Stimulated activated naive CD4-positive, alpha-beta T cell treated with Interleukin-2 at 50 U/mL for 16 hours (primary cell): ENCODE measurements at places on chromosomes 13 and 19.

- no peak for DNase-seq
Observed at GRCh38 chr19:55681131-55682092, 6.4 kb downstream of the EPN1 start.

DNA sequence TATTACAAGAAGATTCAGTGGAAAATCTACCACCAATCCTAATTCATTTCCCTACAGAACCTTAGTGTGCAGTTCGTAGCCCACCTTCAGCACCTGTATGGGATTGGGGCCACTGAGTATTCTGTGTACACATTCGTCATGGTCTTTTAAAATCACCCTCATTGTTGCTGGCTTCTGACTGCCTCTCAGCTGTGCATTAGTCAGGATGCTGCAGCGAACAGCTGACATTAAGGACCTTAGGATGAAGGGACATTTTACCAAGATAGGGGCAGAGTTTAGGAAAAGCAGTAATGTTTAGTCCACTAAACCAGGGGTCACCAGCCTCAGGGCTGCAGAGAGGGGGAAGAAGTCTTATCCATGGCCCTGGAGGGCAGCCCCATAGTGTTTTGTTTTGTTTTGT, 176.5 kb downstream of the COL4A1 start:
- DNase-seq = no peak

DNA sequence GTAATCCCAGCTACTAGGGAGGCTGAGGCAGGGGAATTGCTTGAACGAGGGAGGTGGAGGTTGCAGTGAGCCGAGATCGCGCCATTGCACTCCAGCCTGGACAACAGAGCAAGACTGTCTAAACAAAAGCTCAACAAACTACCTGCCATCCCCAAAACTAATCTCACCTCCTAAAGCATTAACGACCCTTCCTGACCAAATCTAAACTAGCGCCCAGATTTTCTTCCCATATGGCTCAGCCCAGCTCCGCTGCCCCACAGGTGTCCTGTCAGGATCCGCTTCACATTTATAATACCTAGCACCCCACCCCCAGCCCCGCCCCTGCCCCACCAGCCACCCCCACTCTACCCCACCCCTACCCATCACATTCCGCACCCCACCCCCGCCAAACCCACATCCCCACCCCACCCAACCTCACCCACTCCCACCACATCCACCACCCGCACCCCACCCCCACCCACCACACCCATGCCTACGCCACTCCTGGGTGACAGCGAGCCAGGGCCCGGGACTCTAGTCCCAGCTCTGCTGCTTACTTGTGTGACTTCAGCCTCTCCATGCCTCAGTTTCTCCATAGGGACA, 599 bp downstream of the C19orf12 start:
- DNase-seq = peak; percentile 59

DNA sequence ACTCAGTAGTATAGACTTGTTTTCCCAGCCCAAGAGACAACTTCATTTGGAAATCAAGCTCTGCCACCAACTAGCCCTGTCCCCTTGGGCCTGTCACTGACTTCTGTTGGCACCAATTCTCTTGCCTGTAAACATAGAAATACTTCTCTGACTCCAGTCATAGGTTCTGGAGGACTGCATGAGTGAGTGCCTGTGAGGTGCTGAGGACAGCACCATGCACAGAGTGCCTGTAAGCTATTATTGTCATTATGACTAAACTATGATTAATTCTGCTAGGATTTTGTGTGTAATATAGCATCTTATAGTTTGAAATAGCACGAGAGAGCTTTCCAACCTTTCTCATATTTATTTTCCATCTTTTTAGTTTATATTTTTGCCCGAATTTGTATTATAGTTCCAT, 247.9 kb downstream of the MYO16 start:
- no peak for DNase-seq

GRCh38 chr19:39474139-39474620, 6.5 kb upstream of the TIMM50 start:
- DNase-seq = peak; percentile 72

DNA sequence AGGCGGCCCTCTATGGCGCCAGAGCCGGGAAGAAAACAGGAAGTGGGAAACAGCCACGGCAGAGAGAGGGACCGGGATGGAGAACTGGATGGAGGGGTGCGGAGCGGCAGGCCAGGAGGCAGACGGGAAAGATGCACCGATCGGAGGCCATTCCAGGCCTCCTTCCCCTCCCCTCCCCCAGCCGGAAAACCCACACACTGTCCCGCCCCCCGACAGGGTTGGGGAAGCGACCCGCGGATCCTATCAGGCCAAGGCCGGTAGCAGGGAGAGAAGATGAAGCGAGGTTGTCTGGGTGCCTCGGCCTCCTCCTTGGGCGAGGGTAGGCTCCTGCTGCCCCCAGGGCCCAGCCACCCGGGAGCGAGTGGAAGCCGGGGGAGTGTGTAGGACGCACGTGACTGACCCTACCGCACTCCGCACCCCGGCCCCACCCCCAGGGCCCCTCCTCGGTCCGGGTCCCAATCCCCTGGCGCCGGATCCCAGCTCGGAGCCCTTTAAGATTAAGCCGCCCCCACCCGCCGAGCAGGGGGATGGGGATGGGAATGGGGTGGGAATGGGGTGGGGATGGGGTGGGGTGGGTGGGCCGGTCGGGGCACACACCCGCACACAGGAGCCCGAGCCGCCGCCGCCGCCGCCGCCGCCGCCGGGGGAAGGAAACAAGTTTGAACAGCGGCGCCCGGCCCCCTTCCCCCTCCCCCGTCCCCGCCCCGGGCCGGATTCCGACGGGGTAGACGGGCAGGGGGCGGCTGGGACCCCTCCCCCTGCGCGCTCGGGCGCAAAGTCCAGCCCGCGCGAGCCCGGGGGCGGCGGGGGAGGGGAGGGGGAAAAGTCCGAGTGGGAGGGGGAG, 1.5 kb downstream of the ERF start:
- DNase-seq = peak; percentile 62
